Stimulated activated CD4-positive, alpha-beta T cell treated with anti-CD3 and anti-CD28 coated beads, Interleukin-2, amount 100 ng/mL, for 24 hours (primary cell): ENCODE measurements at places on chromosomes 13 and 19.

DNA sequence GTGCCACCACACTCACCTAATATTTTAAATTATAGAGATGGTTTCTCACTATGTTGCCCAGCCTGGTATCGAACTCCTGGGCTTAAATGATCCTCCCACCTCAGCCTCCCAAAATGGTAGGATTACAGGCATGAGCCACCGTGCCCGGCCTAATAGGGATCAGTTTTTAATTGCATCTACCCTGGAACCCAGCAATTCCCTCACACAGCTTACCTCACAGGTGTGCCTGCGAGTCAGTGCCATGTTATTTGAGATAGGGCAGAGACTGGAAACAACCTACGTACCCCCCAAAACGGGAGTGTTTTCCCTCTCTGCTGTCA lies 14.3 kb downstream of the MAP2K2 start:
- DNase-seq: no peak

DNA sequence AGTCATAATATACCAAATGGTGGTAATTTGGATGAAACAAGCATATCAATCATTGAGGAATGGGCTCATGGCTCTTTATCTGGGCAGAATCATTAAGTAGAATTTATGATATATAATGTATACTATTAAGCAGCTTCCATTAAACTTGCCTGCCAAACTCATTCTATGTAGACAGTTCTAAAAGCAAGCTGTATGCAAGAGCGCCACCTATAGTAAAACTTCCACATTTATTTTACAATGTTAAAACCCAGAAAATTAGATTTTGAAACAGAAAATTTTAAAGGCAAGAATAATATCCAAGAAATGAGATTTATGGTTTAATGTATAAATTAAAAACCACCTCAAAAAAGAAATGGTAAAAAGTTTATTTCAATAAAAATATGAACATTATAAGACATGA lies 161.5 kb downstream of the MZT1 start:
- DNase-seq: no peak

GRCh38 chr13:50873467-50873866 lies 30.0 kb upstream of the DLEU7 start:
- no peak for DNase-seq

DNA sequence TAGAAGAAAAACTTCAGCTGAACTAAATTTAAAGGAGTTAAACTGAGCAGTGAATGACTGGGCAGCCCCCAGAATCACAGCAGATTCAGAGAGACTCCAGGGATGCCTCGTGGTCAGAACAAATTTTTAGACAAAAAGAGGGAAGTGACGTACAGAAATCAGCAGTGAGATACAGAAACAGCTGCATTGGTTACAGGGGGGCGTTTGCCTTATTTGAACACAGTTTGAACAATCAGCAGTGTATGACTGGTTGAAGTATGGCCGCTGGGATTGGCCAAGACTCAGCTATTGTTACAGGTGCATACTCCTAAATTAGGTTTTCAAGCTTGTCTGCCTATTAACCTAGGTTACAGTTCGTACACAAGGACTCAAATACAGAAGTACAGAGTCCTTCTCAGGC lies 2.2 kb upstream of the SPRYD7 start:
- no peak for DNase-seq

GRCh38 chr19:10122045-10122444 lies 2.3 kb upstream of the EIF3G start:
- no peak for DNase-seq

DNA sequence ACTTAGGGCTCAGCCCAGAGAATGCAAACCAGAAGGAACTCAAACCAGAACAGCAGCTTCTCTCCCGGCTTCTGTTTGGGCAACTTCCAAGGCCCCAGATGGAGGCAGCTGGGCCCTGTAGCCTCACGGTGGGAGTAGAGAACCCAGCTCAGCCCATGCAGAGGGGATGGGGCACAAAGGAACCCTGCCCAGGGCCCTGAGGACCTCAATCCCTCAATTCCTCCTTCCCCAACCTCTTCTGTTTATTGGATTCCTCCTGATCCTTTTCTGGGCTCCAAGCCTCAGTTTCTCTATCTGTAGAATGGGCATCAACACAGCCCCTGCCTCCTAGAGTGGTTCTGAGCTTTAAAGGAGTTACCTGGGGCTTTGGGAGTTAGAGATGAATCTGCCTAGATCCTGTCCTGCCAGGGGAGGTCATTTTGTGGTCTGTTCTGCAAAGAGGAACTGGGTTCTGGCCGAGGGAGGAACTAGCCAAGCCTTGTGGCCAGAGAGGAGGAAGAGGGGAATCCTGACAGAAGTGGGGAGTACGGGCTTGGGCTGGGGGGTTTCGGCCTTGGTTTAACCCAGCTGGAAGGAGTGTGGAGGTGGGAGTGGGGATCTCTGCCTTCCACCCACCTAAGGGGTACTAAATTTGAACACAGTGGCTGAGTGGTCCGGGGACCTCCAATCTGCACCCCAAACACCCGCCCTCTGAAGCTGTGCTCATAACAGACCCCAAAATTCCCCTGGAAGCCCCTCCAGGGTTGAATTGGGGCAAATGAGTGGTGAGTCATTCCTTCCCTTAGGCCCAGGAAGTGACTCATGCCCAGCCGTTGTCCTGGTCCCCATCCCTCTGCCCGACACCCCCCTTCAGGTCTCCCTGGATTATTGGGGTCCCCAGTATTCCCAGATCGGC lies 2.7 kb downstream of the ADGRE5 start:
- peak; percentile 65 for DNase-seq

DNA sequence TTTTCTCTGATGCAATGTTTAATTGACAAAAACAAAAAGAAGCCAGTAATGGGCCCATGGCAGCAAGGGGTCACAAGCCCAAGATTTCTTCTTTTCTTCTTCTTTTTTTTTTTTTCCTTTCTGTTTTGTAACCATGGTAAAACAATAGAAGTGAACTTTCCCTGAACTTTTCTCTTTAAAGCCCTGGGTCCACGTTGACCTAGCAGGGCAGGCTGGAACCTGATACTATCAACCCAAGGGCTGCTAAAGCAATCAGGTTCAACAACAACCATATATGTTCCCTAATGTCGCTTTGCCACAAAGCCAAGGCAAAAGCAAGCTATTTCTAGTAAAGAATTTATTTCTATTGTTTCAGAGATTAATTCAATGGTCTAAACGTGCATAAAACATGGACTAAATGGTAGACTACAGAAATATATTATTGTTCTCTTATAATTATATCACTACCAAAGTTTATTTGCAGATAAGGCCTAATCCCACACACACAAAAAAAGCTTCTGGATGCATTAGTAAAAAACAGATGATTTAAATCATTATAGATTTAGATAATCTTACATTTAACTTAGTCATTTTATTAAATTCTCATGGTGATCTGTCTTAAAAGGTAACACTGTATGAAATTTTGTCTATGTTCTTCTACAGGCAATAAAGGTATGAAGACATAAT lies 153.9 kb downstream of the DACH1 start:
- DNase-seq: no peak

GRCh38 chr13:111161601-111162600 lies 46.8 kb downstream of the ARHGEF7 start:
- no peak for DNase-seq

DNA sequence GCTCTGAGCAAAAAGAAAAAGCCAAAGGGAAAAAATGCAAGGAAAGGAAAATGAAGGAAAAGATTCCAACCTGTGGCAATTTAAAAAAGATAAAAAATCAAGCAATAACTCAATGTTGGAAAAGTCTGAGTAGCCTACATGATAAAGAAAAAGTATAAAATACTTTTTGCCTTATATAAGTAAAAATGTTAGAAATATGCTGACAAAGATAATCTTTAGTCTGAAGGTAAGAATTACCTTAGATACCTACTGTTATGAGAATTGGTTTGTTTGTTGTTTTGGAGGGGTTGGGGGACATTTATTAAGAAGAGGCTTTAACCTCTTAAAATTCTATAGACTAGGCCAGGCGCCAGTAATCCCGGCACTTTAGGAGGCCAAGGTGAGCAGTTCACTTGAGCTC lies 29.7 kb upstream of the CPB2 start:
- no peak for DNase-seq

- no peak for DNase-seq
Measured at GRCh38 chr19:41984961-41985360, 9.1 kb downstream of the ATP1A3 start.

DNA sequence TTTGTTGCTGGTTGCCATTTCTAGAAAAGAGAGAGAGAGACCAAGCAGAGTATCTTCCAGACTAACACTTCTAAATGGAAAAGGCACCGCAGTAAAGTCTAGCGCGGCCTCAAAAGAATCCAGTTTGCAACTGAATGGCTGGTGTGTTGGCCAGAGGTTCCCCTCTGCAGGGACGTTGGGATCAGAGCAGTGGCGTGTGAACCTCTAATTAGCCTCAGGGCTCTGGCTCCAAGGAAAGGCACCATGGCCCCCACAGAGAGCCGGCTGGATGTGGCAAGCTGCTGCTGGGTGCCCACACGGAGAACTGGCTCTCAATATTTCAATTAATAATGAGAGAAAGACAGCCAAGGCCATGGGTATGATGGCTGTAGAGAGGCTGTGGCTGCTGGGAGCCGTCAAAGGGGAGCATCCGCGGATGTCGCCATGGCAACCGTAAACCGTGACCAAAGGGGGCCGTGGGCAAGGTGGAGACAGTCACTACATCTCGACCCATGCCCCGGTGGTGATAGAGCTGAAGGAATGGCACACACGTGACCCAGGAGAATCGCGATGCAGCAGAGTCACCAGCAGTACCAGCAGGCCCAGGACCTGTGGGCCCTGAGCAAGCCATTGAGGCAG lies 9.5 kb downstream of the VSTM2B start:
- no peak for DNase-seq

GRCh38 chr13:99484473-99484872 lies 16.8 kb upstream of the TM9SF2 start:
- no peak for DNase-seq

DNA sequence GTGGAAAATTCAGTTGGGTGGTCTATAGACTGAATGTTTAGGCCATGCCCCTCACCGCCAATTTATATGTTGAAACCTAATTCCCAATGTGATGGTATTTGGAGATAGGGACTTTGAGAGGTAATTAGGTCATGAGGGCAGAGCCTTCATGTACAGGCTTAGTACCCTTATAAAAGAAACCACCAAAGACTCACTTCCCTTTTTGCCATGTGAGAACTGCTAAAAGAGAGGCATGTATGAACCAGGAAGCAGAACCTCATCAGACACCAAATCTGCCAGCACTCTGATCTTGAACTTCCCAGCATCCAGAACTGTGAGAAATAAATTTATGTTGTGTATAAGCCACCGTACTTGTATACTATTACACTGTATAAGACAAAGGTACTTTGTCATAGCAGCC lies 40.6 kb downstream of the UQCRFS1 start:
- DNase-seq: no peak

GRCh38 chr19:46975925-46976782 lies 43.5 kb upstream of the NPAS1 start:
- DNase-seq: no peak

DNA sequence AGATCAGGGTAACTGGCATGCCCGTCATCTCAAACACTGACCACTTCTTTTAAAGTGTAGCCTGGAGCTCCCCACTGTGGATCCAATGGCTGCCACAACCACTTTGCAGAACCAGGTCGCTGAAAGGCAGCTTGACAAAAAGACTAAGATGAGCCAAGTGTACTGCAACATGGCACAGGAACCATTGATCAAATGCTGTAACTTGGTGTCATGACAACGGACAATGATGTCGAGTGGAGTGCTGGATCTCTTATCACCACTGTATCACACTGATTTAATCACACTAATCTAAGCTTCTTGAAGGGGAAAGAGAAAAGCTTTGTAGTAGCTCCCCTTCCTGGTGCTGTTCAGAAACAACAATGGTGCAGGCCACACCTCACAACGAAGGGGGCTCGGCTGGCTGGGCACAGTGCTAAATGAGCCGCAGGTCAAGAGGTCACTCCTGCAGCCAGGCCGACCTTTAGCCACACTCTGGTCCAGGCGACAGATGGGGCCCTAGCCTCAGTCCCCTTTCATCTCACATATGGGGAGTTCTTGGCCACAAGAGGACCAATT lies 2.2 kb upstream of the TNFRSF19 start:
- no peak for DNase-seq

GRCh38 chr13:109010912-109011311 lies 381.5 kb downstream of the MYO16 start:
- DNase-seq: no peak

GRCh38 chr13:22012686-22013085 lies 341.8 kb downstream of the FGF9 start:
- DNase-seq: no peak

GRCh38 chr19:858868-859843 lies at the start of gene CFD:
Gene CFD, plus strand, starts transcription at chr19:859664. Its CDS starts 26 bp downstream, at chr19:859690.
- no peak for DNase-seq

DNA sequence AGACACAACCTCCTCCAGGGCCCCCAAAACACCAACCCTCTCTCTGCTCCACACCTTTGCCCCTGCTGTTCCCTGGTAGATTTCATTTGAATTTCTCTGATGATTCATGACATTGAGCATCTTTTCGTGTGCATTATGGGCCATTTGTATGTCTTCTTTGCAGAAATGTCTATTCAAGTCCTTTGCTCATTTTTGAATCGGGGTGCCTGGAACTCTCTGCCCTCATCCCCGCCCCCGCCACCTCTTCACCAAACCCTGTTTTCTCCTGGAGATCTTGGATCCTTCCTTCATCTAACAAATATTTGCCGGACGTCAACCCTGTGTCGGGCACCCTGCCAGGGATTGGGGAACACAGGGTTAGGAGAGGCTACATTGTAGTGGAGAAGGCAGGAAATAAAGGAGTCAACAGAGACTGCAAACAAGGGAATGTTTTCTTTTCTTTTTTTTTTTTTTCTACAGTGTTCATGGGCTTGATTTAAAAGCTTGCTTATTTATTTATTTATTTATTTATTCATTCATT lies 25.5 kb upstream of the SLC1A5 start:
- no peak for DNase-seq

DNA sequence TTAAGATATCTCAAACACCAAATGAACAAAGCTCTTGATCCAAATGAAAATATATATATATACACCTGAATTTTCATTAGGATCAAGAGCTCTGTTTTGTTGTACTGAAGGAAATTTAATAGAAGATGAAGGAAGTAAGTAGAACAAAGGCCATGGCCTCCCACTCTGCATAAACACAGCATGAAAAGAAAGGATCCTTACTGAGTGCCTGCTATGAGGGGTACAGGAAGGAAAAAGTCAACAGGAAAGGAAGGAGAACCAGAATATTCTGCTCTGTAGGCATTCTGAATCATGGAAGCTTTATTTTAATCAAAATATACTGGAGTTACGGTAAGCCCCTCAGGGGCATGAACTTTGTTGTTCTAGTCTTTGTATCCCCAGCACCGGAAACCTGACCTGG lies 22.1 kb downstream of the TMTC4 start:
- DNase-seq: no peak

GRCh38 chr13:31172535-31172934 lies 10.8 kb upstream of the HSPH1 start:
- no peak for DNase-seq

DNA sequence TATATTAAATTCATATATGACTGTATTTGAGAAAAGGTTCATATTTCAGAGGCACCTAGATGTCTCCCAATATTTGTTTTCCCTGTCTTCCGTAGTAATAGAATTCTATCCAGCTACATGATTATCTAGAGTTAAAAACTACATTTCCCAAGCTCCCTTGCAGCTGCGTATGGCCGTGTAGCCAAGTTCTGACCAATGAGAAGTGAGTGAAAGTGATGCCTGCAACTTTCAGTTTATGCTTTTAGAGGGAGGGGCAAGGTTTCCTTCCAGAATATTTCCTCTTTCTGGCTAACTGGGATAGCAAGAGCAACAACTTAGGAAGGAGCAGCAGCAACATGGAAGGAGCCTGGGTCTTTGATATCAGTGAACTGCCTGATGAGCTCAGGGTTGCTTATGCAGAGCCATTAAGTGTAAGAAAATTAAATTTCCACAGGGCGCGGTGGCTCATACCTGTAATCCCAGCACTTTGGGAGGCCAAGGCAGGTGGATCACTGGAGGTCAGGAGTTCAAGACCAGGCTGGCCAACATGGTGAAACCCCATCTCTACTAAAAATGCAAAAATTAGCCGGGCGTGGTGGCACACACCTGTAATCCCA lies 23.2 kb upstream of the CYP2A13 start:
- DNase-seq: no peak
